ENCODE measurements at places on chromosomes 6 and 20.

- no peak for DNase-seq
Measured at GRCh38 chr6:131096786-131097185, 33.7 kb upstream of the EPB41L2 start.

DNA sequence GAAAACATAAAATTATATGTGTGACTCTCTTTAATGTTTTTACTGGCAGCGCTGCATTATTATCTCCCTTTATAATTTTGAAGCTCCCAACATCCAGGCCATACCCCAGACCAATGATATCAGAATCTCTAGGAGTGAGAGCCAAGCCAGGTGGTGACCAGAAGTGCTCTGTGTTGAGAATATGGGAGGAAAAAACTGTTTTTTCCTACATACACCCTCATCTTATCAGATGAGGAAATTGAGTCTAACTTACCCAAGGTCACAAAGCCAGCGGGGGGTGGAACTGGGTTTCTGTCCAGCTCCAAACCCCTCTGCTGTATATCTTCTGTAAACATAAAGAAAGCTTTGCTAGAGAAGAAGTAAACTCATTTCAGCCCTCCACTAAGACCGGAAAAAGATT is 42.5 kb downstream of the LY86 start:
- no peak for DNase-seq

DNA sequence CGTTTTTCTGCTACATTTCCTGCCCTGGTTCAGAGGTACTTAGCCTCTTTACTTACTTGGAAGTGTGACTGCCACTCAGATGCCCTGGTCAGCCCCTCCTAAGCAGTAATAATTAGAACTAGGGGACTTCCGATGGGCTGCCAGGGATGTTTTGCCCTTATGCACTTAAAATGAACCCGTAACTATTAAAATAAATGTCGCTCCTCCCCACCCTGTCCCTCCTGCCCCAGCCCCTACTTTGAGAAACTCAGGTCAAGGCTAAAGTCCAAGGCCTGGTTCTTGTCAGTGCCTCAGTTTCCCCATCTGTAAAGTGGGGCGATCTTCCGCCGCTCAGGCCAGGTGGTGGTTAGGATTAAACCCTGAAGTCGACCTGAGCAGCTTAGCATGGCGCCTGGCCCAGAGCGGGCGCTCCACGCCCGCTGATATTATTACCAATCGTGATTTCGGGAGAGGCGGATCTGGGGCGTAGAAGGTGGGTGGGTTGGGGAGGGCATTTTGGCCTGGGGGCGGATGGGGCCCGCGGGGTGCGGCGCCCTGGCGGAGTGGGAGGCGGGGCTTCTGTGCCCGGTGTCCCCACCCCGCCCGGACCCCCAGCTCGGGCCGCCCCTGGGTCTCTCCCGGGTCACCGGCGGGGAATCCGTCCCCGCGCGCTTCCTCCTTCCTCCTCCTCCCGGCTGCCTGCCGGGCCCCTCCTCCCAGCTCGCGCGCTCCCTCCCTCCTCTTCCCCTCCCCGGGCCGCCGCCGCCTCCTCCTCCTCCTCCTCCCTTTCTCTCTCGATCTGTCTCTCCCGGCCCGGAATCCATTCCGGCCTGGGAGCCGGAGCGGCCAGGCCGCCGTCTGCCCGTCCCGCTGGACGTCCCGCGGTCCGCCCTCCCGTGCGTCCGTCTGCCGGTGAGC is at the start of gene SRC:
SRC (plus strand) TSS at position 802 of the 897 bp plus-strand sequence. CDS start 38,014 bp downstream, outside the sequence.
- peak; percentile 43 for DNase-seq

- no peak for DNase-seq
Measured at GRCh38 chr6:40541556-40542174, 45.5 kb downstream of the LRFN2 start.

- DNase-seq: no peak
Measured at GRCh38 chr20:44319839-44320422, 8.9 kb upstream of the FITM2 start.

GRCh38 chr20:14142171-14142570 is 146.9 kb downstream of the MACROD2 start:
- no peak for DNase-seq

- peak; percentile 35 for DNase-seq
Measured at GRCh38 chr6:43454696-43455530, 435 bp downstream of the DLK2 start.

GRCh38 chr6:135854799-135855198 is 3.3 kb downstream of the PDE7B start:
- DNase-seq: no peak

GRCh38 chr6:167652701-167653095 is 174.0 kb upstream of the AFDN start:
- no peak for DNase-seq

DNA sequence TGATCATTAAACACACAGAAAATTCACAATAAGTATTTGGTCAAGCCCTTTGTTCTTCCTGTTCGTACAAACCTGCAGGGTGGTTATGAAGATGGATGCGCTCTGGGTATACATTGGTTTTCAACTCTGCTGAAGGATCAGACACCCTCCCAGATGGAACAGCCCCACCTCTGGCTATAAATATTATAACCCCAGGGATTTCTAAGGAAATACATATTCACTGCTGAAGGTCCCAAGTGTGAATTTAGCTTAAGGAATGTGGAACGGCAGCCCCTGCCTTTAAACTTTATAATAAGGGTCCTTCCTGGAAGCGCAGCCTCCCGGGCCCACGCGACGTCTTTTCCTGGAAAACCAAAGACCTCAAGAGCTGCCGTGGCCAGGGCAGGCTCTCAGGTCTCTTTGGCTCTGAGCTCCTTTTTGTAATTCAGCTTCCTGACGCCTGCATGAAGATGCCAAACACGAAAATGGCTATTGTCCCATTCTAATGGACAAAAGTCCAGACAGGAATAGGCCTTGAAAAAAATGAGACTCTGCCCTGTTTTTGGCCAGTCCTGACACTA is 172.4 kb upstream of the SSTR4 start:
- no peak for DNase-seq

DNA sequence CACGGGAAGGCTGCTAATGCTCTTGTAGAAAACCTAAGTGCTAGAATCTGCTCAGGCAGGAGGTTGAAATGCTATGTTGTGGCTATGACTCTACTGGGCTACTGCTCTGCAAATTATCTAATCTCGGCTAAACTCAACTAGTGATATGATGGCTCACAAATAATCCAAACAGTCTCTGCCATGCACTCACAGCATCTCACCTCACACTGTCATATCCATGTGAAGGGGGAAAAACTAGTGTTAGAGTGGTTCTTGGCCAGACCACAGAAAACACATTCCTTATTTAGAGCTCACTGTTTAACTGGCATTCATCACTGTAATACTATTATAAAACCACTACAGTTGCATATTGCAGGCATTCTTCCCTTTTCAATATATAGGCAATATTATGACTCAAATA is 81.8 kb upstream of the DST start:
- no peak for DNase-seq

GRCh38 chr20:34421766-34422466 is 58.8 kb downstream of the ITCH start:
- no peak for DNase-seq

GRCh38 chr6:123526128-123526527 is 110.6 kb downstream of the TRDN start:
- DNase-seq: no peak

DNA sequence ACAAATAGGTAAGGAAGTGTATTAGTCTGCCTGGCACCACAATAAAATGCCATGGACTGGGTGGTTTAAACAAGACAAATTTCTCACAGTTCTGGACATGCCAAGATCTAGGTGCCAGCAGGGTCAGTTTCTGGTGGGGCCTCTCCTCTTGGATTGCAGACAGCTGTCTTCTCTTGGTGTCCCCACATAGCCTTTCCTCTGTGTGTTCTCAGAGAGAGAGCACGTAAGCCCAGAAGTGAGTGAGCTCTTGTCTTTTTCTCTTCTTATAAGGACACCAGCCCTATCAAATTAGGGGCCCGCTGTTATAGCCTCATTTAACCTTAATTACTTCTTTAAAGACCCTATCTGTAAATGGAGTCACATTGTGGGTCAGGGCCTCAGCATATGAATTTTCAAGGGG is 28.3 kb downstream of the SMPDL3A start:
- no peak for DNase-seq

DNA sequence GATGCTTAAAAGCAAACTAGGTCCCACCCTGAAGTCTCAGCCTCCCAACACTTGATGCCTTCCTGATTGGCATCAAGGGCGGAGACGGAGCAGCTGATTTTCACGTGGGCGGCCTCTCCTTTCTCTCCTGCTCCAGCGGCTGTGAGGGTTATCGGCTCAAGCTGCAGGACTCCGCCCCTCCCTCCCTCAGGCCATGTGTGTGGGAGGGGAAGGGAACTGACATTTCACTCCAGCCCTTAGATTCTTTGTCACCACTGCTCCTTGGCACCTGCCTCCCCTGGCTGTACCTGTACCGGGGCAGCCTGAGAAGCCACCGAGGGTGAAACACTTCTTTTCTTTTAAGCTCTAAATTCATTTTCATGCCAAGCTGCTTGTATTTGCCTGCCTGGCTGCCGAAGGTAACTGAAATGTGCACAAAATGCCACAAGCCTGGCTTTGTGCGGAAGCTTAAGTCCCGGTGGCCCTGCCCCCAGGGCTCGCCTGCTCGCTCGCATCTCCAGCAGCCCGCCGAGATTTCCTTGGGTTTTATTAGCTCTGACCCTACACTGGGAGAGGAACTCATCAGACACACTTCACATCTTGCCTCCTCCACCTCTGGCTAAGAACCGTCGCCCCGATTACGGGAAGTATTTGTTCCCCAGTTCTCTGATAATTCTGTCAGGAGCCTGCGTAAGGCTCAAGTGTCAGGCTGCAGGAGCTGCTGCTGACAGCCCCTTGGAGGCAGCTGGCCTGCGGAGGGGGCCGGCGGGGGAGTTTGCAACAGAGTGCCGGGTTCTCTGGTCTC is 9.6 kb upstream of the CPNE5 start:
- DNase-seq: no peak

DNA sequence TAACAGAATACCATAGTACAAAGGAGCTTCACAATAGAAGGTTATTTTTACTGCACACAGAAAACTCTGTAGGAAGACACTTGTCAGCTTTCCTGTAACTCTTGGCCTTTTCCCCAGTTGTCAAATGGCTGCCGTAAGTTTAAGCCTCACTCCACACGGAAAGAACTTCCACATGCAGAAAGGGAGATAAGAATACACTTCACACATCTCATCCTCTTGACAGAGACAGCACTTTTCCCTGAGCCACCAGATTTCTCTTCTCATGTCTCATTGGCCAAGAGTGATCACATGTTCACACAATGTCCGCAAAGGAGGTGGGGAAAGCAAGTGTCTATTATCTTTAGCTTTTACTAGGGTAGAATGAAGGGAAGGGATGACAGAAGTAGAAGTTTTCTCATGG is 540.7 kb downstream of the HAO1 start:
- DNase-seq: no peak

- no peak for DNase-seq
Measured at GRCh38 chr6:25369036-25369432, 89.9 kb downstream of the CARMIL1 start.

GRCh38 chr6:72386324-72386723 is 235.5 kb upstream of the KCNQ5 start:
- no peak for DNase-seq

GRCh38 chr6:138238368-138238767 is 20.1 kb upstream of the PBOV1 start:
- no peak for DNase-seq

GRCh38 chr6:12103158-12103557 is 91.0 kb downstream of the HIVEP1 start:
- no peak for DNase-seq

DNA sequence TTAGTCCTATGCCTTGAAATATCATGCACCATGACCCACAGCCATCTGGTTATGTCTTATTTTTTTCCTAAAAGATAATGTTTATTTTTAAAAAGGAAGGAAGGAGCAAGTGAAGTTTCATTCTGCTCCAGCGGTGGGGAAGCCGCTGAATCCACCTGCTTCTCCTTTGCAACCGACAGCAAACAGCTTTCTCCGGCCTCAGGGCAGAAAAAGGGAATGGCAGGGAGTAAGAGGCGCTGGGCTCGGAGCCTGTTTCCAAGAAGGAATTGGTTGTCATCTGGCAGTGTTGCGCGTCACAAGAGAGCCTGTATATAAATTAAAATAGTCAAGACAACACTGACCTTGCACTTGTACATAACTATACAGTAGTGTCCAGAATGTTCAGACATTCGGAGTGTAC is 14.2 kb downstream of the GFRA4 start:
- DNase-seq: no peak

- no peak for DNase-seq
Measured at GRCh38 chr20:5947276-5947675, 3.1 kb downstream of the TRMT6 start.

DNA sequence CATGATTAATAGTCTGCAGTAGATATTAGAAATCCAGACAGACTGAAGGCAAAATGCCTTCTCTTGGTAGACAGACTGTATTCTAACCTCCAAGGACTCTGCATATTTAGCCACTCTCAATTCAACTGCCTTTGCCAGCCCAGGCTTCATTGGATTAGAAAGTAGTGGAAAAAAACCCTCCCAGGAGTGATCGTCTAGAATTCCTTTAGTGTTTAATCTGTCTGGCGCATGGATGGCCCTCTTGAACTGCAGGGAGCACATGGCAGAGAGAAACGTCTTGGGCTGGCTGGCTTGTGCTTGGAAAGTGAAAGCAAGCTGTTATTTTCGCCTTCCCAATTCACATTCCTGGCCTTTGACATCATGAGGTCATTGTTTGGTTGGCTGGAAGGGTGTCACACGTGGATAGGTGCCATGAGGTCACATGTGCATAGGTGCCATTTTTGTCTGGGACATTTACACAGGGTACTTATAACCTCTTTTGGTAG is 30.9 kb upstream of the NEDD9 start:
- no peak for DNase-seq

DNA sequence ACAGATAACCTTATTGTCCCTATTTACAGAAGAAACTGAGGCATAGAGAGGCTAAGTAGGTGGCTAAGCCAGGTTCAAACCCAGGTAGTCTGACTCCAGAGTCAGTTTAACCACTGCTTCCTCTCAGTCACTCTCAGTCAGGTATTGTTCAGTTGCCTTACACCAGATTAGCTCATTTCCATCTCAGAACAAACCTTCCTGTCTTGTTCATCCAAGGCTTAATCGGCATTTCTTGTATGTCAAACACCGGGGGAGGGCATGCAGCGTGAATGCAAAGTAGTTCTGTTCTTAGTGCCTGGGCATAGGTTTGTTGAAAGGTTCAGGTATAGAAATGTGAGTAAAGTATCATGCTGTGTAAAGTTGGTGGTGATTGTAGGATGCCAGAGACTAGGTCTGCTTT is 51.7 kb downstream of the CTNNBL1 start:
- DNase-seq: no peak

GRCh38 chr20:51437182-51437924 is 105.2 kb downstream of the NFATC2 start:
- DNase-seq: no peak
